Activated CD4-positive, alpha-beta T cell treated with anti-CD3 and anti-CD28 coated beads, Interleukin-2, amount 10 ng/mL, durations not matched to agents 7 days and 5 days (primary cell): ENCODE measurements at places on chromosomes 16 and 17.

DNA sequence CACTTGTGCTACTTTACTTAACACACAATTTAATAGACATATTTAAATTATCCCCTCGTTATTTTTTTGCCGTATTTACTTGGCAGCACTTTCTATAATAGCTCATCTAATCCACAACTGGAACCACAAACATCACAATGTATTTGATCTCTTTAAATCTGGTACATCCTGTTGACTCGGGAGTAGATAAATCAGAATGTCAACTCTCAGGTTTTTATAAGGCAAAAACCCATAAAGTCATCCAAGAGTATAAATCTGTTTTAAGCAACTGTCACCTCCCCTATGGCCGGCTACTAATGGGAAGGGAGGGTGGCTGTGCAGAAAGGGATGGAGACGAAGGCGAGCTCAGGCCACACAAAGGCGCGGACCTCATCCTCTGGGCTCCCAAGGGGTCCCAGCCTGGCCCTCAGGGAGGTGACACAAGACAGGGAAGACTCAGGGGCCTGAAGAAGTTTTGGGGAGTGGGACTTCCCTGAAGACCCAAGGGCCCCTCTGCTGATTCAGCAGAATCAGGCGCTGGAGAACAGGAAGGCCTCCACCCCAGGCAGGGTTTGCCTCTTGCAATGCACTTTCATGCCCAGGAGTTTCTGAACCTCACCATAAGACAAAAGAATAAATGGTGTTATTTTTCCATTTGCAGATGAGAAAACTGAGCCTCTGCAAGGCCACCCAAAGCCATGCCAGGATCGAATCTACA, 122.5 kb downstream of the ZNF423 start:
- no peak for DNase-seq

GRCh38 chr16:8730335-8730915, 56.0 kb downstream of the ABAT start:
- no peak for DNase-seq

DNA sequence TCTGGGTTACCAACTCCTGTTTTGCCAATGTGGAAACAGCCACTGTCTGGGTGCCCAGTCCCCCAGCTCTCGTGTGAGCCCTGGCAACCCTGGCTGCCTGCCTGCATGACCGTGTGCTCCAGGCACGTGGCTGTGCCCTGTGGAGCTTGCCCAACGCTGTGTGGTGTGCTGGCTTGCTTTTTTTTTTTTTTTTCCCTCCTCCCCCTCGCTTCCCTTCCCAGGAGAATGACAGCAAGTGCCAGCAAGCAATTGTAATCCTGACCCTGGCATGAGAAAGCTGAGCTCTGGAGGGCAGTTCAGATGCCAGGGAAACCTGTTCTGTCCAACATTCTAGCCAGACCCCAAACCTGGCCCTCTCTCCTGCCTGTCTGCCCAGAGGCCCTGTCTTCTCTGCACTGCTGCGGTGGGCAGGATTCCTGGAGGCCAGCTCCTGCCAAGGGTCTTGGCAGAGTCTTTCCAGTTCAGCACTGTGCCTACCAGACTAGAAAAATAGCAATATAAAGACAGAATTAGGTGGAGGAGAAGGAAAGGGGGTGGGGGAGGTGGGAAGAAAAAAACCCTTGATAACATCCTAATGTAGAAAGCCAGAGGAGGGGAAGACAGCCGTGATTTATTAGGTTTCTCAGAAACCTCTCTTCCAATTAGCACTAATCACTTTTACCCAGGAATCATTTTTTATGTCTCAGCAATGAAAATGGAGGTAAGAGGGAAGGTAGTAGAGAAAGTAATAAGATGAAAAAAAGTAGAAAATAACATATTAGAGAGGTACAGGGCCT, 9.0 kb downstream of the HLF start:
- no peak for DNase-seq

- no peak for DNase-seq
Observed at GRCh38 chr17:40599468-40599763, 34.1 kb upstream of the CCR7 start.

GRCh38 chr16:2242598-2242997, 6.4 kb downstream of the DNASE1L2 start:
- DNase-seq, result no peak

- no peak for DNase-seq
Observed at GRCh38 chr17:50120475-50121253, 9.3 kb downstream of the SAMD14 start.

DNA sequence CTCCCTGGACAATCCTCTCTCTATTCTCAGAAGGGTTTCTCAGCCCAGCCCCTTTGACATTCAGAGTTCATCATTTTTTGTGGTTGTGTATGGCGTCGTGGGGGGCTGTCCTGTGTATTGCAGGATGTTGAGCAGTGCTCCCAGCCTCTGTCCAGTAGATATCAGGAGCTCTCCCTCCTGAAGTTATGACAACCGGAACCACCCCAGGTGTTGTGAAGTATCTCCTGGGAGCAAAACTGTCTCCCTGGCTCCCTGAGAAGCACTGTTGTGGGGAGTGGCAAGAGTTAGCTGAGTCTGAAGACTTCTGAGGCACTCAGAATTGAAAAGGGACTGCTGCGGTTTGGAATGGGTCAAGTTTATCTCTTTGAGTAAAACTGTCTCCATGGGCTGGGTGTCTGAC, 55.9 kb upstream of the MGAT5B start:
- no peak for DNase-seq

- DNase-seq, result no peak
Observed at GRCh38 chr16:64092271-64092670, 1029.6 kb downstream of the CDH11 start.

- no peak for DNase-seq
Observed at GRCh38 chr17:3271072-3271848, 26.9 kb downstream of the OR3A1 start.

- DNase-seq, result no peak
Observed at GRCh38 chr17:58527306-58527705, 12.9 kb upstream of the MTMR4 start.
